Activated CD4-positive, alpha-beta T cell treated with anti-CD3 and anti-CD28 coated beads, Interleukin-10, Interleukin-2, amounts not matched to agents 100 ng/mL and 50 ng/mL, durations not matched to agents 16 hours and 8 hours (primary cell): ENCODE measurements at places on chromosomes 5 and 9.

GRCh38 chr5:44770780-44771717 lies 37.7 kb upstream of the MRPS30 start:
- DNase-seq: no peak

GRCh38 chr5:154198611-154199230 lies 8.2 kb downstream of the GALNT10 start:
- DNase-seq: no peak

GRCh38 chr9:35470894-35471293 lies 19.0 kb upstream of the RUSC2 start:
- DNase-seq: no peak

GRCh38 chr9:129567842-129568559 lies 52.9 kb downstream of the C9orf50 start:
- DNase-seq: no peak

- DNase-seq: peak; percentile 40
Observed at GRCh38 chr5:115309751-115310370, 13.4 kb upstream of the CCDC112 start.

DNA sequence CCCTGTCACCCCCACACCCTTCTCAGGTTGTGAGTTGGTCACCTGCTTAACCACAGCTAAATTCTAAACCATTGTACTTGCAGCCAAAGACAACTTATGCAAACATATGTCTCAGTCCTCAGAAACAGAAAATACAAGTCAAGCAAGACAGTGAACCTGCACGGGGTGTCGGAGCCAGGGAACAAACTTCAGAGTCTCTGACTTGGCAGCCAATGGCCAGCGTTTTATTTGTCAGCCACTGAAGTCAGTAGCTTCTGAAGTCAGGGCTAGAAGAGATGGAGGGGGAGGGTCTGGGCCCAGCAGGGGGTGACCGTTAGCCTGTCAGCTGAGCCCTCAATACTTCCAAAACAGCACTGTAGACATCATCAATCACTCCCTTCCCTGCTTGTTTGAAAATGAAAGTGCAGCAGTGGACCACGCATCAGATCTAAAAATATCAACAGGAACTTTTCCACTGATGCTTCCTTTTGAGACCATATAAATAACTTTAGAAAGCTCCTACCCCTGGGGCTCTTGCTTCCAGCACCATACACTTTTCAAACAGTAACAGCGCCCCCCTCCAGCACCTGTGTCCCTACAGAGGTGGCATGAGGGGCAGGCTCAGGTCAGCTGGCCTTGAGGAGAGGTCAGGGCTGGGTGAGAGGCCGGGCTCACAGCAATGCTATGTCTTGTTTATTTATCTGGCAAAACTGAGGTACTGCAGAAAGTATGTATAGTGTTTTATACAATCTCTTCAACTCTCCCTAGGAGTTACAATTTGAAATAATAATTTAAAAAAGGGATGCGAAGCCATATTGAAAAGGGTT lies 142.5 kb downstream of the ACER2 start:
- no peak for DNase-seq

- no peak for DNase-seq
Observed at GRCh38 chr5:52859628-52860027, 71.9 kb downstream of the ITGA1 start.

GRCh38 chr5:154793599-154794524 lies 38.7 kb downstream of the LARP1 start:
- DNase-seq: no peak

- DNase-seq: no peak
Observed at GRCh38 chr5:174606646-174607045, 117.7 kb upstream of the MSX2 start.

- no peak for DNase-seq
Observed at GRCh38 chr5:19534751-19535150, 453.2 kb downstream of the CDH18 start.

DNA sequence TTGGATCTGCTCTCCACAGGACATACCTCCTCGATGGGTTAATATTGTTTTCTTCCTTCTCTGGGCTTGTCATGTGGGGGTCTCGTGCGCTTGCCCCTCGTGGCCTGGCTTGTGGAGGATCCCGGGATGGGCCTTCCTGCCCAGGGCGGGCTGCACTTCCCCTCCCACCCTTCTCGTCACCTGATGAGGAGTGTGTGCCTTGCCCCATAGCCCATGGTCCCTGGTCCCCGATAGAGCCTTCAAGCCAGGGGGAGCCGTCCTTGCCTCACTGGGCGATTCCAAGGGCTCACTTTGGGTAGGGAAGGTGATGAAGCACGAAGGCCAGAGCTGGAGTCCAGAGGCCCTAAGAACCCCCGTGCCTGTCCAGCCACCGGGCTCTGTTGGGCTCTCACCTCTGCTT lies 28.7 kb downstream of the DYNC2I2 start:
- no peak for DNase-seq

- no peak for DNase-seq
Observed at GRCh38 chr9:128704356-128704670, 2.0 kb downstream of the PKN3 start.

GRCh38 chr9:2015581-2016407 lies 647 bp downstream of the SMARCA2 start:
- peak; percentile 54 for DNase-seq

- no peak for DNase-seq
Observed at GRCh38 chr5:138622051-138622450, 46.9 kb upstream of the HSPA9 start.

GRCh38 chr5:8644377-8644776 lies 775.4 kb downstream of the MTRR start:
- no peak for DNase-seq

DNA sequence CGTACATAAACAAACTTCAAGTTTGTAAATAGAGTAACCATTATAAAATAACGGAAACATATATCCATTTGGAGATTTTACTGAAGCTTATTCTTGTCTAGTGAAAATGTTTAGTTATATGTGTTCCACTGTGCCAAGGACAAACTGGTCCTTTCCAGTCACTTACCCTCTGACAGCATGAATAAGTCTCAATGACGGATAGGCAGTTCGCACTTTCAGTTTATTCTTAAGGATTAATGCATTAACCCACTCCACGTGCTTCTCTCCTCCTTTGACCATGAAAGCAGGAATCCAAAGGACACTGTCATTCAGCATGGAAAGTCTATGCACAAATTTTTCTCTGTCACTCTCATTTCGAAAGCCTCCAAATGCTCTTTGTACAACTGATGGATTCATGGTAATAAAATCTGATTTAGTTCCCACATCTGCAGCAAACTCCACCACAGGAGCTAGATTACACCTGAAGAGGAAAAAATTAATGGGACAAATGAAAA lies 47.1 kb downstream of the ST8SIA4 start:
- DNase-seq: no peak

- no peak for DNase-seq
Observed at GRCh38 chr9:125822902-125823301, 75.7 kb downstream of the PBX3 start.

DNA sequence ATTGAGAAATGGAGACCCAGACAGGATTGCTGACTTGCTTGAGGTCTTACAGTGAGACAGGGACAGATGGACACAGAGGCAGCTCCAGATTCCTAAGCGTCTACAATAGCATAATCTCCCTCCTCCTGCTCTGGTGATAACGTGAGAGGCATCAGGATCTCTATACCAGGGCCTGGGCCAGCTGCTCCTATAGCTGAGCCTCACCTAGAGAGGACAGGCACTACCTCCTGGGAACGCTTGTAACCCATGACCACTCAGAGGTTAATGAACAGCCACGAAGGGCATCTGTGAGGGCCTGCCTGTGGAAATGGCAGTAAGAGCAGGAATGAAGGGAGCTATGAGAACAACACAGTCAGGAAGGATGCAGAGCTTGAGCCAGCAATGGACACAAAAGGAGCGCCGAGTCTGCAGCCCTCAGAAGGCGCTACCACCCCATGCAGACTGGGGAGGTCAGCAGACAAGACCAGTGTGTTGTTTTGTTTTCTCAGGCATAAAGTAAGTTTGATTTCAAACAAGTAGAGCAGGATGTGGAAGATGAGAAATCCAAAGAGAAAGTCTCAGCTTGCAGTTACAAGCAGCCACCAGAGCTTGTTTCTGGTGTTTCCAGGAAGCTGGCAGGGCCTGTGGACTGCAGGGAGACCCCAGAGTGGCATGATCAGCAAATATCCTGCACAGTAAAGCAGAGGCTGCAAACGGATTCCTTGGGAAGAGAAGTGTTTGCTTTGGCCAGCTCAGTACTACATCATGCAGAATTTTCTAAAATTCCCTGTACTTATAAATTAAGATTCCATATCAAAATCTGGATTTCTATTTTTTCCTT lies 17.4 kb downstream of the ANKS6 start:
- no peak for DNase-seq

GRCh38 chr9:126431077-126431742 lies 104.6 kb downstream of the MVB12B start:
- DNase-seq: no peak

DNA sequence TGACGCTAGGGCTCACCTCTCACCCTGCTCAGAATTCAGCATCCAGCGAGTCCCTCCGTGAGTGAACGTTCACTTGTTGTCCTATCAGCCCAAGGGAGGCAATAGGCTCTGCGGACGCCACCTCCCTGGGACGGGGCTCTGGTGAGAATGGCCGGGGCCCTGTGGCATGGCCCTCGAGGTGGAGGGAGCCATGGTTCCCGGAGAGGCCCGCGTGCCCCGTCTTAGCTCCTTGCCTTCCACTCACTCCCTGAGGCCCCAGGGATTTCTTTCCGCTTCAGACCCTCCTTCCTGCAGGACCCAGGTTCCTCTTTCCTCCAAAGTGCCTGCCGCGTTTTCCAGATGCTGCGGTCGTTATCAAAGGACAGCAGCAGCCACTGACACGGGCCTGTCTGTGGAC lies 21.5 kb downstream of the EXOC3 start:
- no peak for DNase-seq

GRCh38 chr9:127173063-127173462 lies 50.6 kb upstream of the ANGPTL2 start:
- no peak for DNase-seq

DNA sequence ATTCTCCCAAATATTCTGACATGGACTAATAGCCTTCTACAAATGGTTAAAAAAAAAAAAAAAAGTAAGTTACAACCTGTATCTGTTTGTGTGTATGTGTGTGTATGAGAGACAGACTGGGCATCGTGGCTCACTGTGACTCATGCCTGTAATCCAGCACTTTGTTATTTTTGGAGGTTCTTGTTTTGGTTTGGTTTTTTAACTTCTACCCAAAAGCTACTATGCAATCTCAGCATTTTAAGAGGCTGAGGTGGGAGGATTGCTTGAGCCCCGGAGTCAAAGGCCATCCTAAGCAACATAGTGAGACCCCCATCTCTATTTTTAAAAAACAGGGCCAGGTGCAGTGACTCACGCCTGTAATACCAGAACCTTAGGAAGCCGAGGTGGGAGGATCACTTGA lies 17.6 kb upstream of the HAVCR1 start:
- peak; percentile 41 for DNase-seq

GRCh38 chr9:124913378-124913777 lies 27.5 kb downstream of the GOLGA1 start:
- no peak for DNase-seq

DNA sequence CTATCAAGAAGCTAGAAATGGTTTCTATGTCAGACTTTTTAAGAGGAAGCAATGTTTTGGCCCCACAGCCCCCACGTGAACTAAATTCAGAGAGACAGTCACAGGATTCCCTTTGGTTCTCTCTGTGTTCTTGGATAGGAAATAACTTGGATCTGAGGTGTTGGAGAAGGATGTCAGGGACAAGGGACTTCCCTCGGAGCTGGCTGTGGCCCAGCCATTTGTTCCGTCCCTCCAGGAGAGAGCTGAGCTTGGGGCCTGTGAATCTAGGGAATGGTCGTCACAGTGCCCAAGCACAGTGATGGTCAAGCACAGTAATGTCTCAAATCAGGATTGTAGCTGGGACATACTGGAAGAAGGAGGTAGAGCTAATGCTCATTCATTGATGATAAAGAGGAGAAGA lies 2.0 kb downstream of the C7 start:
- no peak for DNase-seq

DNA sequence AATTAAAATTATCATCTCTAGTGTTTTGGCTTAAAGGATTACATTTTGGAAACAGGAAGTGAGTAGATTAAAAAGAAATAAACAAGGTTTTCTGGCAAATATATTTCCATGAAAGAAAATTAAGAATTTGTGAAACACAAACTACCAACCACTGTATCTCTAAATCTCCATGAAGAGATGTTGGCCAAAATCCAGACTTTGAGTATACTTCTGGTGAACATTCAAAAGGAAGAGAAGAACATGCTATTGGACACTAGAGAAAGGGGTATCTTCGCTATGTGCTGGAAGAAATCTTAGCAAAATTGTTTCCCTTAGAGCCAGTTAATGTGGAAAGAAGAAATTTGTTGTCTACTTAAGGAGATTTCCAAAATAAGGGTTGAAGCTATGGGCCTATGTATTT lies 710.4 kb upstream of the CTNND2 start:
- no peak for DNase-seq

- no peak for DNase-seq
Observed at GRCh38 chr5:142491270-142491669, 166.4 kb upstream of the SPRY4 start.

- DNase-seq: peak; percentile 76
Observed at GRCh38 chr5:181181650-181182565, 23.1 kb downstream of the TRIM7 start.

DNA sequence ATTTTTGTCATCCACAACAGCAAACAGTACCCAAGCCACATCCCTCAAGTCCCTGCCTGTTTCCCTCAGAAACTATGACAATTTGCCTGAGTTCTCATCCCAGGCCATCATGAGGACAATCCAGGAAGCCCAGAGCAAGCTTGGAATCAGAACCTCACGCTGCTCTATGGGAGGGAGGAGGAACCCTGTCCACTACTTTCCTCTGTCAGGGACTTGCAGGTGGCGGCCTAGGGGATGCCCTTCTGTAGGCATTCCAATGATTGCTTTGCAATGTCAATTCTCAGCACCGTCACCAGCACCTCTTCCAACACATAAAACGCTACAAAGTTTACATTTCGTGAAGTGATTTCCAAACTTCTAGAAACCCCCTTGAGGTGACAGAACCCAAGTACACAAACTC lies 170.4 kb upstream of the FSTL4 start:
- no peak for DNase-seq

- no peak for DNase-seq
Observed at GRCh38 chr9:130930132-130930803, 8.8 kb downstream of the FIBCD1 start.

- no peak for DNase-seq
Observed at GRCh38 chr9:90477535-90477934, 165.1 kb downstream of the DIRAS2 start.

GRCh38 chr5:170067574-170068170 lies 38.0 kb upstream of the FOXI1 start:
- DNase-seq: no peak

DNA sequence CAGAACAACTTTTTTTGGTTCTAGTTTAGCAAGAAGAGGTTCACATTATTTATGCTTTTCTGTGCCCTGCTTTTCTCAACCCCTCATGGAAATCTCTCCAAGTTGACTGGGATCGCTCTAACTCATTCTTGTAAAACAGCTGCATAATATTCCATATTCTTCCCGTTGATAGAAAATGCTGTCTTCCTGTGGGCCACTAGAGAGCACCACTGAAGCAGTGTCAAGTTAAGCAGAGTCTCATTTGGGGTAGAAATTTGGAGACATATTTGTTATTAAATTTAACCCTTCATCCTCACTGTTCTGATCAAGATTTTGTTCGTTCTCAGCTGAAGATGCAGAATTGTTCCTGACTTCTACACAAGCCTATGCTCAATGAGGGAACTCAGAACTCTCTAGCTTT lies 140.1 kb downstream of the CEMIP2 start:
- DNase-seq: peak; percentile 7
